ENCODE measurements at places on chromosomes 5 and 9.

GRCh38 chr5:142966121-142966420 is 195.9 kb downstream of the ARHGAP26 start:
- no peak for DNase-seq

DNA sequence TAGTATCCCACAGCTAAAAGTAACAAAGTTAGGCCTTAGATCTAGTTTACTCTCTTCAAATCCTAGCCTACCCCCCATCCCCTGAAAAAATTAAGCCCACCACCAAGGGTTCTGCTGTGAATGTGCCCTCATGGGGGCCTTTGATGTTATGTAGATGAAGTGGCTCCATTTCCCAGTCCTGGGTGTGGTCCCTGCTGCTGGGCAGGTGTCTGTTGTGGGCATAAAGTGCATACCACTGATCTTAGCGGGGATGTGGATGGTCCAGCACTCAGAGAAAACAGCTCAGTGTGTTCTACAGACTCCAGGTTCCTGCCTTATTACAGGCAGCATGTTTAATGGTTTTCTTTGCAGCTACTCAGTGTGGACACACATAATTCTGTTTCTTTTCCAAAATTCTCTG is 1.9 kb downstream of the PCBD2 start:
- DNase-seq: no peak

GRCh38 chr5:57698802-57699201 is 216.2 kb upstream of the ACTBL2 start:
- DNase-seq: no peak

- no peak for DNase-seq
Observed at GRCh38 chr5:139954462-139954861, 88.6 kb downstream of the NRG2 start.

All from esophagus squamous epithelium (tissue), 5 donors.